Stimulated activated CD4-positive, alpha-beta T cell treated with anti-CD3 and anti-CD28 coated beads, Interleukin-12 subunit alpha, Interleukin-12 subunit beta, amount 100 ng/mL, for 24 hours (primary cell): ENCODE measurements at places on chromosomes 6 and 20.

DNA sequence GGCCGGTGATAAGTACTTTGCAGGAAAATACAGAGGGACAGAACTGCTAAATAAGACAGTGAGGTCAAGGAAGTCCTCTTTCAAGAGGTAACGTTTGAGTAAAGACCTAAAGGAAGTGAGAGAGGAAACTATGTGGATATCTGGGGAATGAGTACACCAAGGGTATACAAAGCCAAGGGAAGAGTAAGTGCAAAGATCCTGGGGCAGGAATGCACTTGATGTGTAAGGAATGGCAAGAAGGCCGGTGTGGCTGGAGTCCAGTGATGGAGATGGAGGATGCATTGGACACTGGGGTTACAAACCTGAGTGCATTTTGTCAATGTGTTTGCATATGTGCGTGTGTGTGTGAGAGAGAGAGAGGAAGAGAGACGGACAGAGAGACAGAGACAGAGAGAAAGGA is 32.1 kb upstream of the TGM2 start:
- DNase-seq, result no peak

DNA sequence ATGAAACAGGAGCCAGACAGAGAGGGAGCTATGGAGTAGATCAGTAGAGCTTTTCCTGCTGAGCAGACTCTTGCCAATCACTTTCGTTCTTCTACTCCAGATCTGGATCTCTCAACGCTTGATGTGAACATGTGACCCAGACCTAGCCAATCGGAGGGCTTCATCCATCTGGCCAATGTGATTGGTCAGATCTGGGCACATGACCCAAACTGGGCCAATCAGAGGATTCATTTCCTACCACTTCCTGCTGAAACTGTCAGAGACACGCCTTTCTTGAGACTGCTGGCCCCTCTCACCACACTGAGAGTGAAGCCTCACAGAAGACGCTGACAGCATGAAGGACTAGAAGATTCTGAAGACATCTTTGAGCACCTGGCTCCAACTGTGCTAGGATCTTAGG is 44.2 kb upstream of the ZMYND8 start:
- no peak for DNase-seq

GRCh38 chr6:31350196-31351032 is 6.6 kb downstream of the HLA-B start:
- DNase-seq, result no peak

GRCh38 chr20:52747845-52748284 is 224.3 kb upstream of the TSHZ2 start:
- DNase-seq, result no peak

- DNase-seq, result no peak
Measured at GRCh38 chr6:33661106-33661838, 40.1 kb downstream of the ITPR3 start.

DNA sequence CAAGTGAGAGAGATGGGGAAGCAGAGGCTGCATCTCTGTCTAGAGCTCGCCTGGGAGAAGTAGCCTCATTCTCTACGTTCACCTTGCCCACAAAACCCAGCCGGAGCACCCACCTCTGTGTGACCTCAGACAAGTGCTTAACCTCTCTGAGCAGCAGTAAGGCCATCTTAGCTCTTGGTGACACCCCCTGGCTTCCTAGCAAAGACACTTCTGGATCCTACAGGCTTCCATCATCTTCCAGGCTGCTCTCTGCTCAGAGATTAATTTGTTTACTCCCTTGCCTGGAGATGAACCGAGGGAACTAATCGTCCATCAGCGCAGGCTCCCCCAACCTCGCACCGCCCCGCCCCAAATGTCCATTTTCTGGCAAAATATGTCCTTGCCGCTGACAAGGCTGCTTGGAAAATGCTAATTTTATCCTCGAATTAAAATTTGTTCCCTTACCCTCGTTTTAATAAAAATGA is 24.0 kb upstream of the CTNNBL1 start:
- no peak for DNase-seq

DNA sequence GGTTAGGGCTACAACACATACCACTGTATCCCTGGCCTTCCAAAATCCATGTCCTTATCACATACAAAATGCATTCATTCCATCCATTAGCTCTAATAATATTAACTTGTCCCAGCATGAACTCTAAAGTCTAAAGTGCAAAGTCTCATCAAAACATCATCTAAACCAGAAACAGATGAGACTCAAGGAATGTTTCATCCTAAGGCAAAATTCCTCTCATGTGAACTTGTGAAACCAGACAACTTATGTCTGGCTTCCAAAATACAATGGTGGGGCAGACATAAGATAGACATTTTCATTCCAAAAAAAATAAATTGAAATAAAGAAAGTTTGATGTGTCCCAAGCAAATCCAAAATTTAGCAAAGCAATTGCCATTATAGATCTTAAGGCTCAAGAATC is 257.4 kb downstream of the HTR1B start:
- DNase-seq, result no peak

DNA sequence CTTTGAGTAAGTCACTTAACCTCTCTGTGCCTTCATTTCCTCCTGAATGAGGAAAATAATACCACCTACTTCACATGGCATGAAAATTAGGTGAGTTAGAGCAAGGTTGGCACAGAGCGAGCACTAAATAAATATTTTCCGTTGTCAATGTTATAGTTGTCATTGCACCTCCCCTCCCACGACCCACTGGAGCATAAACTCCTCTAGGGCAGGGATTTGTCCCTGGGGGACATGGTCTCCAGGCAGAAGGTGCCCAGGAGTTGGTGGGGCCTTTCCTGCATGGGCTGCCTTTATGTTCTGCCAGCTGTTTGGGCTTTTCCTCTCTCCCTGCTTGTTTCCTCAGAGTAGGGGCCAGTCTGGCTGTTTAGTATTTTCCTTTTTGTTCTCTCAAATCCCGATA is 1.3 kb upstream of the ANGPT4 start:
- DNase-seq, result no peak

DNA sequence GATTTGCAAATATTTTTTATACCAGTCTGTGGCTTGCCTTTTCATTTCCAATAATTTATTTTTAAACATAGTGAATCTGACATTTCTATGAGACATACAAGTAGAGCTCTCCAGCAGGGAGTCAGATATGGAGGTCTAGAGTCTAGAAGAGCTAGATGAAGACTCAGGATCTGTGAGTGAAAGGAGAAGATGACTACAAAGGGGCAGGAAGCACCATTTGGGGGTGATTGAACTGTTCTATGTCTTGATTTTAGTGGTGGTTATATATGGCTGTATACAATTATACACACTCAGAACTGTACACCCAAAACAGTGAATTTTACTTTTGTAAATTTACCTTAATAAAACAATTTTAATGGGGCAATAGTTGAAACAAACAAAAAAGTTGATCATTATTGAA is 127.9 kb upstream of the BACH2 start:
- DNase-seq, result no peak

GRCh38 chr20:60135276-60135675 is 177.1 kb downstream of the CDH26 start:
- DNase-seq, result no peak

- no peak for DNase-seq
Measured at GRCh38 chr6:143843677-143843999, 500 bp downstream of the LTV1 start.

DNA sequence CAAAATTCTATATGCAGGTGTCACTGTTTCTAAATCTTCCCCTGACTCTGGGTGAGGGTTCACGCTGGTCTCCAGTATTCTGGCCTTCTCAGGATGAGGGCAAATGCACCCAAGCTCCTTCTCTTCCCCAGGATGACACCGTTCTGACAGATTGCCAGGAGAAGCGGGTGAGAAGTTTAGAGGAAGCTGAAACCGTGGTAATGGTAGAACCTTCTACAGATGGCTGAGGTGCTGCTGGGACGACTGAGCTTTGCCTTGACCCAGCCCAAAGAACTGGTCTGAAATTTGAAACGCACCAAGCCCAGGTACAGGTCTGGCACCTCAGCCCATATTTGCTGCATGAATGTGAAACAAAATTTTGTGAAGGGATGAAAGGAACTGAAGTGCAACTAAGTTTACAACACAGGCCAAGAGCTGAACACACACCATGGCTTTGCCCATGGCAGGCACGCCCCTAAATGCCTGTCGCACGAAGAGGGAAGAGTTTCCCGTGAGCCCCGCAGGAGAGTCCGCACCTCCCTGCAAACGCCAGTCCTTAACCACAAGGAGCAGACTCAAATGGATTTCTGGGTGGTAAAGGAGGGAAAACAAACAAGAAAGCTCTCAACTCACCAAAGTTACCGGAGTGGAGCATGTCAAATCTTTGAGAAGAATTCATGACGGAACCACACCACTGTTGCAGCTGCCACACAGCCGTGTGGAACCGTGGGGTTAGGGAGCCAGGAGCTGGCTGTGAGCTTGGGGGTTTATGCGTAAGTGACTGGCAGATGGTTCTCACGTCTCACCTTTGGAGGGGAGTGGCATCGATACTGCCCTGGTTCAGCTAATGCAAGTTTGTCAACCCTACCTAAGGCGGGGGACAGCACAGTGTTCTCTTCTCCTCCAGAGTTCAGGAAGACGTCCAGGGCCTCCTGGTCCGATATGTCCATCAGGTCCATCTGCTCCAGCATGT is 138.9 kb downstream of the DTNBP1 start:
- DNase-seq, result no peak

DNA sequence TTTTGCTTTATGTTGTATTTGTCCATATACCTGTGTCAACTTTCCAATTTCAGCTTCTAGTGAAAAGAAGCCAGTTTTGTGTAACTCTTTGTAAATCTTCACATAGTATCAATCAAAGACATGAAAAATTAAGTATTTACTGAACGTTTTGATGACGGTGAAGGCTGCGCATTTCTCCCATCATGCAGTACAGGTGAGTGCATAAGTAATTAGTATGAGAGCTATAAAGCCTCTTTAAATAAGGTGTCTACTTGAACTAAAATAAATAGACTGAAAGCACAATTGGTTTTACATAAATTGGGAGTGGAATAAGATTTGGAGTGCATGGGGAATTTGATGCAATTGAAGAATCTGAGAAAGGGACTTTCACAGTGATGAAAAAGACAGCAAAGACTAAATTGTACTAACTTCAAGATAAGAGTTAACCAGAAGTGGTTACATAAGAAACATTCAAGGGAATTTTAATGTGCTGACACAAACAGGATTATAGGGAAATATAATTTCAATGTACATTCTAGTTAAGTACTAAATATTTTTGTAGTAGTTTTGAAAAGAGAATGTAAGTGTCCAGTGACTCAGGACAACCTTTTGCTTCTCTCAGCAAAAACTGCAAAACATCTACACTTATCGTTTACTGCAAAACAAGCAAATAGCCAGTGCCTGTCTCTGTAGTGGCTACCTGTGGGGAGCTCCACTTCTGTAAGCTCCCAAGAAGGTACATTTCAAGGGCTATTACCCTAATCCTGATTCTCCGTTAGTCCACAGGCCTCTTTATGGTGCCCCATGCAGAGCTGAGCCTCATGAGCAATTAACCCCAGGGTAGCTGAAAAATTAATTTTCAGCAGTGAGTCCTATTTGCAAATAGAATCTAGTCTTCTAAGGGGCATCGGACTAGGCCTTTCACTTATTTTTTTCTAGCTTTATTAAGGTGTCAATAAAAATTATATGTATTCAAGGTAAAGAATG is 13.0 kb downstream of the TENT5A start:
- no peak for DNase-seq
